ENCODE measurements at places on chromosomes 2 and 18.

DNA sequence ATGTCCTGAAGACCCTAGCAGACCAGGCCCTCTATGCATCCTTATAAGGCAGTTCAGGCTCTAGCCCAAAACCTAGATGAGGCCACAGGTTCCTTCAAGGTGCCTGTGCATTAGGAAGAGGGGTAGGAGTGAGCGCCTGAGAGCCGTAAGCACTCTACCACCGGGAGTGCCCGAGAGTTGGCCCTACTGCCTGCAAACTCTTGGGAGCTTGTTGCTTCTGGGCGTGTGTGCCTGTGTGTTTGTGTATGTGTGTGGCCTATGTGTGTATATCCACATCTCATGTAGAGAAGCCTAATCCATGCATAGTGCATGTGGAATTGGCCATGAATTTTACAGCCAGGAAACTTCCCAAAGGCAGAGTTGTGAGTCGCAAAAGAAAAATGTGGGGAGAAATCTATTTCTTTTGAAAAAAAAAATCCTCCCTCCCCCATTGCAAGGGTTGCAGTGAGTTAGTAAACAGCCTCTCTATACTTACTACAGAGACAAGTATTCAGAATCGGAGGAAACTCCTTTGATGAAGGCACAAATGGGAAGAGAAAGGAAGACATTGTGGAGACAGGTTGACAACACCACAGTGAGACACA is 96.8 kb downstream of the ADD2 start:
- no peak for DNase-seq

DNA sequence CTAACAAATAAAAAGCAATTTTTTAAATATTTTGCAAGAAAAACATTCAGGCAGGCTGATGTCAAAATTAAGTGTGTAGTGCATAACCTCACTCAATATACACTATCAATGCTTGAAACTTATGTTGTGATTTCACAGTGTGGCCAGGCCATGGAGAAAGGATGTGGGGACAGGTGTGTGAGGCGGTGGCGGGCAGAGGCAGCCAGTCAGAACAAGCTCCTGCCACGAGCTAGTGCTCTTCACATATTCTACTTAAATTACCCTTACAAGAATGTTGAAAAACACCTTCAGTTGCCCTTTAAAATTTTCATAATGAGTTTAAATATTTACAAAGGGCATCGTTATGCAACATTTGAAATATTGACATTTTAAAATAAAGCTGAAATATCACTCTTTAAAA is 43.2 kb downstream of the CYB5A start:
- no peak for DNase-seq

- DNase-seq = no peak
These were observed 1029.9 kb upstream of the PIK3C3 start for GRCh38 chr18:40925071-40925541.

- DNase-seq = no peak
These were observed 24.8 kb upstream of the STAT1 start for GRCh38 chr2:191038741-191039140.

GRCh38 chr18:46891742-46892214 is 25.5 kb downstream of the PIAS2 start:
- no peak for DNase-seq

DNA sequence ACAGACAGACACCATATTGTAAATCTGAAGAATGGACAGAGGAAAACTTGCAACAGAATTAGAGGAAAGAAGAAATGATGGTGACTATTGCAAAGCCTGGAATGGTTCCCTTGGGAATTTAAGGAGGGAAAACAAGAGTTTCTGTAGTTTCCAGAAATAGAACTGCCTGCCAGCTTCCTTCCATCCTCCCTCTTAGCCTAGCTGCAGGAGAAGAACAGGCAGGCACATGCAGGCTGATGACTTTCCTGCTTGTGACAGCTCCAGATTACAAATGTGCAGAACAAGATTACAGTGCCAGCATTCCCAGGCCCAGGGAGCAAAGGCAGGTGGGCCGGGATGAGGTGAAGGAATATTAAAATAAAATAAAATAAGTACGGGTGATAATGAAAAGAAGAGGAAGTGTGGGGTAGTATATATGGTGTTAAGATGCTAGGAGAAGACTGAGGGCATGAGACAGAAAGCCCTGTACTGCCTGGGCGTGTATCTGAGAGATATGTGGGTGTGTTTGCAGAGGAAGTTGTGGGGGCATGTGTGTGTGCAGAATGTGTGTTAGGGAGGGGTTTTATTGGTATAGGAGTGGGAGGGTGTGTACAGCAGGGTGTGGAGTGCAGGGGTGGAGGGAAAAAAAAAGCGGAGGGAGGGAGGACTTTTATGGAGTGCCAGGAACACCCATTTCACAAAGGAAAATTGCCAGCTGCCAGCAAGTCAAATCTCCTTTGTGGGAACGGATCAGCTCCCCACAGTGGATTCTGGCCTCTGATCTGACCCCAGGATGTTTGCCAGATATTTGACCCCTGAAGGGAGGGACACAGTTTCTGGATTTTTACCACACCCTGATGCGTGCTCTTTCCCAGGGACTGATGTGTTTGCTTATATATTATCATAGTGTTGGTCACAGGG is 43.9 kb upstream of the NEMP2 start:
- DNase-seq = no peak

- DNase-seq = no peak
These were observed 61.6 kb downstream of the ADI1 start for GRCh38 chr2:3457524-3458395.

DNA sequence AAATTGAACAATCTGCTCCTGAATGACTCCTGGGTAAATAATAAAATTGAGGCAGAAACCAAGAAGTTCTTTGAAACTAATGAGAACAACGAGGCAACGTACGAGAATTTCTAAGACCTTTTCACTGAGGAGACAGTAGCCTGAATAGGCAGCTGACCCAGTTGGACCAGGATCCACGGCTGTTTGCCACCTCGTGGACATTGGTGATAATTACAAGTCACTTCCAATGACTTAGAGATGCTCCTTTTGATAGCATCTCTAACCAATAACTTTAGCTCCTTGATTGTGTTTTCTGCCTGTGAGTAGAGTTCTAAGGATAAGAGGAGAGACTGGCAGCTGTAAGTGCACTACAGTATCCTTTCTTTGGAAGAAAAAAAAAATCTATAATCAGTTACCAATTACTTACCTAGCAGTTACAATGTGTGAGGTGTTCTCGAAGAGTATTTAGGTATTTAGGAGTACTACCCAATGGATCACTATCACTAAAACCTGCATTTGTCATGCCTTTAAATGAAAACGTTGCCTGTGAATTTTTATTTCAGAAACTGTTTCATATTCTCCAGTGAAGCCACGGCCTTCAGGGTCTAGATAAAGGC is 31.3 kb upstream of the CNTNAP5 start:
- peak; percentile 47 for DNase-seq

GRCh38 chr2:180359522-180360282 is 352.6 kb upstream of the CWC22 start:
- no peak for DNase-seq

- DNase-seq = no peak
These were observed 132.2 kb downstream of the SMAD7 start for GRCh38 chr18:48818329-48819254.

DNA sequence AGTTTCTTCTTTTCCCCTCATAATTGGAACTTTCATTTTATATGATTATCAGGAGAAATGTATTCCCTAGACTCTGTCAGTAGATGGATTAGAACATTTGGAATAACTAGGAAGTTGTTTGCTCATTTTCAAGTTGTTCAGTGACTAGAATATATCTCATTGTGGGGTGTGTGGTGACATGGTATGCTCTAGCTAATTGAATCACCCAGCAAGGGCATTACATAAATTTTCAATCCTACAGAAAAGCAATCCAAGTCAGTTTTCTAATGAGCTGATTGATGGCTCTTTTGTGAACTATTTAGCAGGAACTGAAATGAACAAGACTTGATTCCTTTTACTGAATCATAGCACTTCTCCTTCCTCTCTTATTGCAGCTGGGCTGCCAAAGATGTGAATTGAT is 461.4 kb downstream of the TGIF1 start:
- no peak for DNase-seq

GRCh38 chr2:183564726-183565125 is 440.5 kb downstream of the NUP35 start:
- DNase-seq = no peak

GRCh38 chr2:69914164-69914949 is 552 bp upstream of the MXD1 start:
- peak; percentile 100 for DNase-seq

- DNase-seq = peak; percentile 36
These were observed 22.4 kb downstream of the MOGAT1 start for GRCh38 chr2:222693837-222694236.

DNA sequence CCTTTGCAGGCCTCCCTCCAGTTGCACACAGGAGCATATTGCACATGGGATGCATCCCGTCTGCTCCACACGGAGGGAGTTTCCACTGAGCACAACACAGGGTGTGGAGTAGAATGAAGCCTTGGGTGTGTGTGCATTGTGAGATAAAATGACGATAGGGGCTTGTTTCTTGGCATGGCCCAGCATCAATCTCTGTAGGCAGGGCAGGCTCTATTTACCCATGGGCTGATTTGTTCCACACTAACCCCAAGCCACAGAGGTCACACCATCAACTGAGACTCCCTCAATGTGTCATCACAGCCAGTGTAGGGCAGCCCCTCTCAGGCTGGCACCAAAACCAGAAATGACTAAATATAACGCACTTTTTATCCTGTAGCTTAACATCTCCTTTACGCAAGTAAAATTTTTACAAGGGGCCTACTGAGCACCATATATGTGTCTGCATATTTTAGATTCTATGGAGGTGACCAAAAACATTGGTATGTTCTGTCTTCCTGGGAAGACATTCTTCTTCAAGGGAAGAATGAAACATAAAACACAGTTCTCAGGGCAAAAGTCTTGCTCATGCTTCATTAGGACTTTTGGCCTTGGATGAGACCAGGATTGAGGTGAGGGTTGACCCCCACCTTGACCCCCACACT is 2.7 kb upstream of the GKN1 start:
- DNase-seq = no peak

DNA sequence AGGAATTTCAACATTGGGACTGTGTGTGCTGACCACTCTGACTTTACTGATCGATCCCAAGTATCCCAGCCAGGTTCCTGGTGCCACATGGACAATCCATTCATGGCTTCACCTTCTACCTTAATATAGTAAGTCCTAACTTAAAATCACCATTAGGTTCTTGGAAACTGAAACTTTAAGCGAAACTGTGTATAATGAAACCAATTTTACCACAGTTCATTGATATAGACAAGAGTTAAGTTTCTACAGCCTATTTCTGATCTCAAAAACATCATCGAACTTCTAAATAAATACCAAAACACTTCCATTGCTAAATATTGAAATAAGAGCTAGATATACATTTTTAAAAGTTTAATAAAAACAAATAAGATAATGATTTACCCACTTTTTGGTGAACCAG is 4.4 kb upstream of the EXOC6B start:
- no peak for DNase-seq

- DNase-seq = no peak
These were observed 75.8 kb downstream of the DGKD start for GRCh38 chr2:233430081-233430480.

DNA sequence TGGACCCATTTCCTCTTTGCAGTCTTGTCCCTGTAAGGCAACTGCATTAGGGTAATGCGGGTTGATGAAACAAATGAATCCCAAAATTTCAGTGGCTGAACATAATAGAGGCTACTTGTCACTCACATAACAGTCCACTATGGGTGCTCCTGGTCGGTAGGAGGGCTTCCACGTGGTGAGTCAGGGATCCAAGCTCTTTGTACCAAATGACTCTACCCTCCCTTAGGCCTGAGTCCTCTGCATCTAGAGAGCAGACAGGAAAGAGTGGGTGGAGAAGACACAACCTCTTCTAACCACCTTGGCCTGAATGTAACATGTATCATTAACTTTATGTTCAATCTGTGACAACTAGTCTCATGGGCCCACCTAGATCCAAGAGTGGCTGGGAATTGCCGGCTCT is 86.2 kb upstream of the HAAO start:
- no peak for DNase-seq

Data from NT2/D1 (cell line).